ENCODE measurements at places on chromosomes 12 and 14.

DNA sequence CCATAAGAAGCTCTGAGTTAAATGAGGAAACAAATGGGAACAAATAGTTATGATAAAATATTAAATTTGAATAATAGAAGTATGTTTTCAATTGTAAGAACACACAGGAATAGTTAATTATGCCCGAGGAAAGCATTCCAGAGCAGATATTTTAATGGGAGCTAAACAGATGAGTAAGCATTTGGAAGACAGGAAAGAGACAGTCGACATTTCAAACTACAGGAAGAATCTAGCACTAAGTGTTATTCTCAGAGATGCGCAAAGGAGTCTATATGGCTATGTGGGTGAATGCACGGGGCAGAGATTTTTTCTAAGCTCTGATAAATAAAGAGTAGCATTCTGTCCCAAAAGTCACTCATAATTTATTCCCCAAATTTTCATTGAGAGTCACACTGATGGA lies 64.5 kb upstream of the SSTR1 start:
- DNase-seq = no peak

DNA sequence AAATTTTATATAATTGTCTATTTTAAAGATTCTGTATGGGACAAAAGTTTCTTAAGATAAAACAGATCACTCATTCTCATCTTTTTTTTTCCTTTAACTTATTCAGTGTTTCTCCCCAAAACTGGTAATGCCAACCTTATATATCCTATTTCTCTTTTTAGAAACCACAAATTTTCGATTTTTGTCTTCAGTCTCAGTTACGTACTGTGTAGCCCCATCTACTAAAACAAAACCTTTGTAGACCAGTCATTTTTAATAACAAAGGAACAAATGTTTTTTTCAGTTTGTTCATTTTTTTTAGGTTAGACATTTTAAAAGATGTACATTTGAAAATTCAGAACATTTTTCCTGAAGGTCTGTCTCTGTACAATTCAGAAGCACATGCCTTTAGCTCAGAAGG lies 18.2 kb downstream of the PNMA1 start:
- DNase-seq = no peak

DNA sequence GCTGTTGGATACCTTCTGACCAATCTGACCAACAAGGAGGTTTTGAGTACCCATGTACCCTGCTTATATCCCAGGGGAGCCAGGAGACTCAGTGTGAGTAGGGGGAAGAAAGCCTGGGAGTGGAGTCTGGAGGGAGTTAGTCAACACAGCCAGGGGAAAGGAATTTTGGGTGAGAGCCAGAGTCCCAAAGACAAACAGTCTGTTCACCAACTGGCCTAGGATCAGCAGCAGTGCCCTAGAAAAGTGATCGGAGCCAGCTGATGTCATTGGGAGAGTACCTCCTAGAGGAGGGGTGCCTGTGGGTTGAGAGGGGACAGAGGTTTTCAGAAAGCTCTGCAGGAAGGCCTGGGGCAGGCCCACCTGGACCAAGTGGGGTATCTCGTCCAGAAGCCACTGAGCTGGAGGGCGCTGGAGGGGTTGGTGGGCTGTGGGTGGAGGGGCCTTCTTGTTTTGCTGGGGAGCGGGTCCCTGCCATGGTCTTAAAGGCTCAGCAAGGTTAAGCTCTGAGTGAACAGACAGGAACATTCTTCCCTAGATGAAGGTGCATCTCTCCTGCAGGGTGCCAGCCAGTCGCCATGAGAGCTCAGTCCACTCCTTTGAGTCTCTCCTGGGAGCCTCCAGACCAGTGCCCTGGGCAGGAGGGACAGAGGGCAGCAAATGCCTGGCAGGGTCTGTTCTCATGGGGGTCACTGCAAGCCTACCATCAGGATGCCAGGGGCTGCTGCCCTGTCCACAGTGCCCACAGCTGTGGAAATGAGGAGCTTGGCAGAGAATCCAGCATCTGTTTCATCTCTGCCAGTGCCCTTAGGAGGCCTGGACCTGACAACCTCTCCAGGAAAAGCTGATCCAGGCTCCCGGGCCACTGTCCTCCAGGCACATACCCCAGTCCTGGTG lies 63.6 kb downstream of the CHGA start:
- no peak for DNase-seq

- DNase-seq = no peak
Observed at GRCh38 chr14:76924371-76925096, 98.3 kb downstream of the LRRC74A start.

DNA sequence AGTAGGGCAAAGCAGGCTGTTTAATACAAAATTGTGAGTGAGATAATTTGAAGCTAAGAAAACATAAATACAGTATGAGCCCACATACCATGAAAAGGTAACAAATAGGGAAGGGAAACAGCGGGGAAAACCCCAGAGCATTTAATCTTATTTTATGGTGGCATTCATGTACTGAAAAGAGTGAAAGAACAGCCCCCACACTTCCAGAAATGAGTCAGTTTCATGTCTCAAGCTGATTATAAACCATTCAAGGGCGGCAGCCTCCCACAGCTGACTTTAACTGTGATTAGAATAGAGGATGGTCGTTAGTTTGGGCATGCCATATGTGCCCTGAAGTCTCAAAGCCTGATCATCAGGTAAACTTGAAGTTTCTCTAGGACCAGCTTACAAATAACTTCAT lies 64.5 kb downstream of the FOXG1 start:
- DNase-seq = no peak

DNA sequence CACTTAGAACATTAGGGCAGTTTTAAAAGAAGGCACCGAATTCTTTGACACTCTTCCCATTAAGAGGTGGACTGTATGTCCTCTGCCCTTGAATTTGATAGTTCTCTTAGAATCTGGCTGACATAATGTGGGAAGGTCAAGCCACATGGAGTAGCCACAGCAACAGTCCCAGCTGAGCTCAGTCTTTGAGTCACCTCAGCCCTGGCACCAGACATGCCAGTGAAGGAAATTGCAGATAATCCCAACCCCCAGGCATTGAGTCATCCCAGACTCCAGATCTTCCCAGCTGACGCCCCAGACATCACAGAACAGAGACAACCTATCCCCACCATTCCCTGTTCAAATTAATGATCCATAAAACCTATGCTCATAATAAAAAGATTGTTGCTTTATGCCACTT lies 83.4 kb downstream of the GTF2A1 start:
- no peak for DNase-seq
